ENCODE measurements at places on chromosomes 3 and 15.

DNA sequence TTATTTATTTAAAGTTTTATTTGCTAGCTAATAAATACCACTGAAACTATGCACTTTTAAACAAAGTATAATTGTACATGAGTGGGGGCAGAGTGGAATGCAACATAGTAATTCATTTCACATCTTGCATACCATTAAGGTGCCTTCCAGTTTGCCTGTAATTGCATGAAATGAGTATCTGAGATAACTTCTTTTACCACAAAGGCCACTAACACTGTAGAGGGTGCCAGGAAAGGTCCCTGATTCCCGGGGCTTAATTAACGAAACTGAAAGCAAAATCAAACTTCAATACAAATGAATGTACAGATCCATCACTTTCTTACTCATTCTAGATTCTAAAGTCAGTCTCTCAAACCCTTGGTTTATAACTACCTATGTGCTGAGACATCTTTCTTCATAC is 2.1 kb downstream of the CD47 start:
- DNase-seq, result no peak

DNA sequence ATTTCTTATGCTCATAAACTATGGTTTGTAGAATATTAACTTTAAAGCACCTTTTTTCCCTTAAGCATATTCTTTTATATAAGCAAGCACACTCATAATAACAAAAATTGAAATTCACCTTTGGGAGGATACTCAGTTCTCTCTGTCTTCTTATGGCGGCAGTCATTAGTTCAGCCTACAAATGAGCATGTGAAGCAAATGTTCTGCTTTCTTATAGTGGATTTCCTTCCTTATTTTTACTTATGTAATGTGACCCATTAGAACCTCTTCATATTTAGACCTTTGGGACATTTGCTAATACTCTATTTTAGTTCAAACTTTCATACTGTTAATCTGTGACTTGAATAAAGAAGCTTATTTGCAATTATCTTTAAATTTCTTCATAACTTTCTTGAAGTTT is at the start of gene P2RY13:
Gene P2RY13, minus strand, starts transcription at position 187 of the 400 bp plus-strand sequence. Its CDS starts 21 bp downstream, at position 166.
- no peak for DNase-seq

- DNase-seq, result no peak
These were observed 103.5 kb downstream of the LPP start for GRCh38 chr3:188257384-188258026.

- DNase-seq, result no peak
These were observed 81.2 kb downstream of the FAM43A start for GRCh38 chr3:194766845-194767244.

DNA sequence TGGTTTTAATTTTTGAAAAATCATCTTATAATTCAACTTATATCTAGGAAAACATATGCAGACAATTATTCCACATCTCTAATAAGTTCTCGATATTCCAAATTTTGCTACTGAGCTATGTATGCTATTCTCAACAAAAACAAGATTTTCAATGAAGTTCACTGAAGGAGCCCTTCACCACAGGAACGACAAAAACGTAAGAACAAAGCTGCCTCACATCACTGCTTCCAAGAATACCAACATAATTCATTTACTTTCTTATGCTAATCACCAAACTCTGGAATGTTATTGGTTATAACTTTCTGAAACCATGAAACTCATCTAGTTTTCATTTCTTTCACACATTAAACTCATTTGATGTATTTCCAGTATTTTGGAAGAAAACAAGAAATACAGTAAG is 49.7 kb downstream of the GNB4 start:
- no peak for DNase-seq

GRCh38 chr3:115855911-115856310 is 232.6 kb downstream of the GAP43 start:
- no peak for DNase-seq

- DNase-seq, result no peak
These were observed 21.6 kb downstream of the SPTSSB start for GRCh38 chr3:161349529-161350312.

- DNase-seq, result no peak
These were observed 25.6 kb downstream of the APBA2 start for GRCh38 chr15:28911310-28911931.

- DNase-seq, result no peak
These were observed 293.1 kb downstream of the GBE1 start for GRCh38 chr3:81468391-81468790.

DNA sequence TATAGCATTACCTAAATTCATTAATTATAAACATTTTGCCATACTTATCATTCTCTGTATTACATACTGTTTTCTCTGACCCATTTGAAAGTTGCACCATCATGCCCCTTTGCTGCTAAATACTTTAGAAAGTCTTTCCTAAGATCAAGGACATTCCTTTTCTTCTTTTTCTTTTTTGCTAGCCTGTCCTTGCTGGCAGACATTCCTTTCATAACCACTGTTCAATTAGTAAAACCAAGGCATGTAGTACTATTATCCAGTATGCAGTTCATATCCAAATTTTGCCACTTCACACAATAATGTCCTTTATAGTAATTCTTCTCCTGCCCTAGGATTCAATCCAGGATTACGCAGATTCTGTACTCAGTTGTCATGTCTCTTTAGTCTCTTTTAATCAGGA is 321.0 kb upstream of the C2CD4B start:
- no peak for DNase-seq

- no peak for DNase-seq
These were observed 2.6 kb upstream of the FLNB start for GRCh38 chr3:58005669-58006068.

DNA sequence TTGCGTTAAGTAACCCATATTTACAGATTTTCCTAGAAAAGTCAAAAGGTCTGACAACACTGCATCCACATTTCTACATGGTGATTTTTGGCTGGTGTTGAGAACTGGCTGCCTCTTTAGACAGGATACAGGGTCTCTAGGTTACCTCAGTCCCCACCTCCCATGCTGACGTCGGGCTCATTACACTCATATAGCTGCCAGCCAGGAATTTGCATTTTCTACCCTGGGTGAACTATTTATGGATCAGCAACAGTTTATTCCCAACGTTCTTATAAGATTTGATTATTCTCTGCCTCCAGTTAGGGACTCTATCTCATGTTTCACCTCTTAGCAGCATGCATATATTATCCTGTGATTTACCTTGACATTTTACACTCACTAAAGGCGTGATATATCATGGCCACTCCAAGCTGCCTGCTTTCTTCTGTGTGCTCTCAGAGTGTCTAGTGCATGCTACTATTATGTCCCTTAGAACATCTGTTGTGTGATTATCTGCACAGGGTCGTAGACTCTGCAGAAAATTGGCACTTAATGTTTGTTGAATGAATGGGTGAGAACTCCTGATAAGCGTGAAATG is 49.0 kb downstream of the CLDN11 start:
- DNase-seq, result no peak

- DNase-seq, result no peak
These were observed 146.6 kb upstream of the TPM1 start for GRCh38 chr15:62895905-62896316.

GRCh38 chr15:52224211-52224610 is 33.0 kb upstream of the GNB5 start:
- no peak for DNase-seq

DNA sequence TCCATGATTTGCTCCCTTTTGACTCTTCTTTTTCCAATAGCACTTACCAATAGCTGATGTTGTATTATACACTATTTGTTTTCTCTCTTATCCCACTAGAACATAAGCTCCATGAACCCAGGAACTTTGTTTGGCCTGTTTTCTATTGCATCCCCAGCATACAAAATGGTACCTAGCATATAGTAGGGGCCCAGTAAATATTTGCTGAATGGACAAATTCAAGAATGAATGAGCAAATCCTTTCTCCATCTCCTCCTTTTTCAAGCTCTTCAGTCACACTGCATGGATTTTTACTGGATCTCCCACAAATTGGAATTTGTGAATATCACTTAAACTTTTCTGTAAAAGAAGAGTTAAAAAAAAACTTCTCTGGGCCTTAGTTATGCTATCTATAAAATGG is 66.6 kb upstream of the FEZF2 start:
- DNase-seq, result no peak

DNA sequence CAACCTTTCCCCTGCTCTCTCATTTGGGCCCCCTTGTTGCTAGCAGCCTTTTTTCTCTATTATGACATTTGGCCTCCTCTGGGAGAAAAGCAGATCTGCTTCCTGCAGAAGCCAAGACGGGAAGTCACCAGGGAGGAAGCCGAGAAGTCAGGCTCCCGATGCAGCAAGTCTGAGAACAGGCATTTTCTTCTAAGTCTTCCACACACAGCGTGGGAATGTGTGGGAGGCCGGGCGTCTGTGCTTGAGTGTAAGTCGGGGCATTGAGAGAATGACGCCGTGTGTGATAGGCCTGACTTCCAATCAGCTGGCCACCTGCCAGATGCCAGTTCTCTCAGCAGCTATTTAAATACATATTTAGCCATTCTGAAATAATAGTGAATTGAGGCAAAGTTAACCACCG is 75.8 kb upstream of the FAM98B start:
- DNase-seq, result no peak

GRCh38 chr15:82870727-82871320 is 61.4 kb downstream of the WHAMM start:
- DNase-seq, result no peak

DNA sequence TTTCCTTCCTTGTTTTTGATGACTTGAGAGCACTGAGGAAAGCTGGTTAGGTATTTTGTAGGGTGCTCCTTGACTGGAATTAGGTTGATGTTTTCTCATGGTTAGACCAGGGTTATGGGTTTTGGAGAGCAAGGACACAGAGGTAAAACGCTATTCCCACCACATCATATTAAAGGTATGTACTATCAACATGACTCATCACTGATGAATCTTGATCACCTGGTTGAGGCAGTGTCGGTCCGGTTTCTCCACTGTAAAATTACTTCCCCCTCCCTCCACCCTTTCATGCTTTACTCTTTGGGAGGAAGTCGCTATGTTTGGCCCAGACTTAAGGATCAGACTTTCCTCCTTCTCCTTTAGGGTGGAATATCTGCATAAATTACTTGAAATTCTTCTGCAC is 201.6 kb downstream of the EDEM1 start:
- no peak for DNase-seq

- no peak for DNase-seq
These were observed 424.4 kb downstream of the C3orf38 start for GRCh38 chr3:88574146-88574545.

DNA sequence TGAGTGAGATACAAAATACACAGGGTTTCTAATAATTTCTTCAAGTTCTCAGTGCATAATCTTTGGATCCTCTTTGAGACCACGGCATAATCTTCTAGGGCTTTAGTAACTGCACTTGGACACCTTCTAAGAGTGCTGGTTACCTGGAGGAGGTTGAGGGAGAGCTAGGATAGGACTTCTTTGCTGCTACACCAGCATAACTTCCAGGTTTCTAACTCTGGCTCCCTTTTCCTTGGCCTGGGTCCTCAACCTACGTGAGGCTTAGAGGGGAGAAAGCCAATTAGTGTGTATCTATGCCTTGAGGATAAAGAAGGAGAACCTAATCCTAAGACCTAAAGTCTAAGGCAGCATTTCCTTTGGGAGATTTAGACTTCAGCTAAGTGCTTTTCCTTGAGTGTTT is 184.8 kb downstream of the LSAMP start:
- no peak for DNase-seq

- no peak for DNase-seq
These were observed 244.1 kb upstream of the SEMA6D start for GRCh38 chr15:47473106-47473725.

GRCh38 chr3:81955878-81956277 is 194.4 kb upstream of the GBE1 start:
- DNase-seq, result no peak

GRCh38 chr3:139301183-139301582 is 42.6 kb upstream of the MRPS22 start:
- no peak for DNase-seq

DNA sequence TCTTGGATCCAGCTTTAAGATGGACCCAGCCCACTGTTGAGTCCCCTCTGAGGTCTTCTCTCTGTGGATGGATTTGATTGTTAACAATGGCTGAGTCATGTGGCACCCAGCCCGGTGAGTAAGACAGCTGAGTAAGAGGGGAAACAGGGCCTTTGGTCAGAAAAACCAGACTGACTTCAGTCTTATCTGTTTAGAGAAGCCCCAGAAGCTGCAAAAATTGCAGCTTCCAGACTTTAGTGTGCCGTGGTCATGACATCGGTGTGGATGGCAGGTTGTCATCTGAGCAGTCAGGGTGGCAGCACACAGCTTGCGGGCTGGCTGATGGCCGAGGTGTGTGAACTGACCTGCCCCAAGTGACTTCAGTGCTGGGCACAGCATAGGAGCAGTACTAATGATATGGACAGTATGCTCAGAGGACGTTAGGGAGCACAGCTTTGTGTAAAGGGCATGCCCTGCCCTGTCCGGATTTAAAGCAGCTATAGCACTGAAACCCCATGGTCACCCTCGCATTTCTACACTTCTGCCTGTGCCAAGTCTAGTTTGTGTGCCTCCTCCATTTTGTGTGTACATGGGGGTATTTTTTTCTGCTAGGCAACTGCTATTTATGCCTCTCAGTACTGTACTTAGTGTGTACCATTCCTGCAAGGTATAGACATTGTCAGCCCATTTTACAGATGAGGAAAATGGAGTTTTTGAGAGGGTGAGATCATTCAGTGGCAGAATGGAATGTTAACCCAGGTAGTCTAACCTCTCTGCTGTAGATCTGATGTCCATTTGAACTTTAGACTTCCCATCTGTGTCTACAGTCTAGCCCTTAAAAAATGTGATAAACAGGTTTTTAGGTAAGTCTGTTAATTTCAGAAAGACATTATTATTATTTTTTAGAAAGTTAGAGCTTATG is 44.4 kb downstream of the FLNB start:
- DNase-seq, result no peak

- DNase-seq, result no peak
These were observed 1087.4 kb downstream of the AGBL1 start for GRCh38 chr15:87167055-87167454.

DNA sequence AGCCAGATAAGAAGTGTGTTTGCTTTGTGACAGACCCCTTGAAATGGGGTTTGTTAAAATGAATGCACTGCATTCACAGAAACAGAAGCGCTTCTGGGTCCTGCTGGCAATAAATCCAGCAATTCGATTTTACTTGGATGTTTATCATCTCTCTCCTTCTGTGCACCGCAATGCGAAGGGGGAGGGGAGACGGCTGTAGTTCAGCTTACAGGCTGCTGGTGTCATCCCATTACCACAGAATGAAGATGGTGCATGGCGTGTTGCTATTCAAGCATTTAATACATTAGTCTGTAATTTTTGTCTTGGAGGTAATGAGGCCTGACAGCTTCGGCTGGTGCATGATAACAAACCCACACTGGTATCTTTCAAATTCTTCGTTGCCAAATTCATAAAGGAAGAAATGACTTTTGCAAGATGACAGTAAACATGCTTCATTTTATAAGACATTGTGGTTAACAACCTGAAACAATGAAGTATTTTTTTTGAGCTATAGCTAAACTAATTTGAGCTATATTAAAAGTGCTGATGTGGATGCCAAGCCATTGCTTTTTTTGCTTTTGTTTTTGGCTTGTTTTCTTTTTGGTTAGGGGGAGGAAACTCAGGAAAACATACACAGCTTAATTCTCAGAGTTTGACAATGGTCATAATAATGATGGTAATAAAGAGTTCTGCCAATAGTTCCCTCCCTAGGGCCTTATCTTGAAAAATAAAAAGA is 418.3 kb downstream of the OTOL1 start:
- DNase-seq, result no peak

GRCh38 chr15:38662033-38662802 is 97.6 kb upstream of the RASGRP1 start:
- no peak for DNase-seq

GRCh38 chr3:11600501-11601282 is 43.0 kb downstream of the VGLL4 start:
- DNase-seq, result no peak

GRCh38 chr3:195805181-195805580 is 6.5 kb downstream of the MUC4 start:
- no peak for DNase-seq

- DNase-seq, result no peak
These were observed 3.0 kb upstream of the MEX3B start for GRCh38 chr15:82048811-82049210.
